IMR-90 (cell line): ENCODE measurements at places on chromosomes 7 and 10. TPM values are rescaled to one million over a fixed set of nuclear protein-coding genes. Genes with fewer than 3 reads are reported as not detected.
A peak's percentile ranks its signal among the peaks of the same experiment; 100 is the strongest.

SLC4A2 gene
- 25.3 and 29.6 TPM in 2 replicates for total RNA-seq

LAMB1 gene
- total RNA-seq, result 117 TPM in 2 replicates

MAGI2 gene
- 17.9 and 27.2 TPM in 2 replicates for total RNA-seq

VGF gene
- total RNA-seq, result 0.18 and 0.28 TPM in 2 replicates

PRDX3 gene
- total RNA-seq, result 169 and 195 TPM in 2 replicates

NUTM2E gene
- total RNA-seq, result not detected in 2 replicates

HTRA1 gene
- 23.1 and 28.5 TPM in 2 replicates for total RNA-seq

TSPAN15 gene
- total RNA-seq, result not detected in 2 replicates

GRCh38 chr10:654647-654996, 34.8 kb downstream of the DIP2C start:
- DNase-seq, result no peak

DNA sequence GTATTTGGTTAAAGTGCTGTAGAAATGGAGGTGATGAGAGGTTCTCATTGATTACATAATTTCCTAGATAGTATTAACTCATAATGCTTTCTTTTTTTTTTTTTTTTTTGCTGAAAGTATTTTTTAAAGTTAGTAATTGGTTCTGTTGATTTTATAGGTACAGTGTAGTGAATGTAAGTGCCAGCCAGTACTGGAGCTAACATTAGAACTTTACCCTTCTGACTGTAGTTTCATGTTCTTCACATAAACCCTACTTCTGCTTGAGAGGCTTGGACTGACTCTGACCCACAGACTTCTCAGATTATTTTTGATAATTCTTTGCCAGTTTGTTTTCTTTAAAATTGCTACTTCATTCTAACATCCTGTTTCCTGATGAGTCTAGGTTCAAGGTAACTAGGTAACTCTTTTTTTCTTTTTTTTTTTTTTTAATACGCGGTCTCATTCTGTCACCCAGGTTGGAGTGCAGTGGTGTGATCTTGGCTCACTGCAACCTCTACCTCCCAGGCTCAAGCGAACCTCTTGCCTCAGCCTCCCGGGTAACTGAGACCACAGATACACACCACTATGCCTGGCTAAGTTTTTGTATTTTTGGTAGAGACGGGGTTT, 92.2 kb upstream of the OIT3 start:
- DNase-seq, result no peak

- DNase-seq, result no peak
Observed at GRCh38 chr7:148567524-148567923, 23.0 kb upstream of the C7orf33 start.

- DNase-seq, result no peak
Observed at GRCh38 chr7:7554649-7555575, 11.8 kb upstream of the MIOS start.

GRCh38 chr10:84214612-84215235, 10.6 kb downstream of the LRIT2 start:
- no peak for DNase-seq

DNA sequence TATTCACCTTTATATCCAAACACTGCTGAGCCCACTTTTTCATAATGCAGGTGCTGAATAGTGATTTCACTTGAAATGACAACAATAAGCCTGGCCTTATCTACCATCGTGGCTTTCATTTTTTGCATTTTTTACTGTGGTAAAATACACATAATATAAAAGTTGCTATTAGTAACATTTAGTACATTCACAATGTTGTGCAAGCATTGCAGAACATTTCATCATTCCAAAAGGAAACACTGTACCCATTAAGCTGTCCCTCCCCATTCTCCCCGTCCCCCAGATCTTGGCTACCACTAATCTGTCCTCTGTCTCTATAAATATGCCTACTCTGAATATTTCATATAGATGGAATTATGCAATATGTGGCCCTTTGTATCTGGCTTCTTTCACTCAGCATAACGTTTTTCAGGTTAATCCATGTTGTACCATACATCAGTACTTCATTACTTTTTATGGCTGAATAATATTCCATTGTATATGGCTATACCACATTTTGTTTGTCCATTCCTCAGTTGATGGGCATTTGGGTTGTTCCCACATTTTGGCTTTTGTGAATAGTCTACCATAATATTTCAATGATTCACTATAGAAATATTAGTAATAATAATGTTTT, 68.5 kb upstream of the ARID5B start:
- DNase-seq, result peak; percentile 40

- peak; percentile 20 for DNase-seq
Observed at GRCh38 chr7:135508883-135509588, 866 bp downstream of the CNOT4 start.

GRCh38 chr10:116753759-116754158, 11.4 kb upstream of the HSPA12A start:
- peak; percentile 34 for DNase-seq

GRCh38 chr7:80967917-80968297, 49.1 kb upstream of the SEMA3C start:
- no peak for DNase-seq

DNA sequence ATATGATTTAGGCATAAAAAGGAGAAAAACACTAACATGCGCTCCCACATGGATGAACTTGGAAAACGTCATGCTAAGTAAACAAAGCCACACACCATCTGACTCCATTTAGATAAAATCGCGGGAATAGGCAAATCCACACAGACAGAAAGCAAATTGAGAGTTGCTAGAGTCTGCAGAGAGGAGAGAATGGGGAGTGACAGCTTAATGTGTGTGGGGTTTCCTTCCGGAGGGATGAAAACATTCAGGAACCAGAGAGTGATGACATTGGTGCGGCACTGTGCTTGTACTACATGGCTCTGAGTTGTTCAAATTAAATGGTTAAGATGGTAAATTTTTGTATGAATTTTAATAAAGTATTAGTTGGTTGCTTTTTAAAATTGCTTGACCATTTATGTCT, 482.9 kb upstream of the AKR1E2 start:
- DNase-seq, result no peak

DNA sequence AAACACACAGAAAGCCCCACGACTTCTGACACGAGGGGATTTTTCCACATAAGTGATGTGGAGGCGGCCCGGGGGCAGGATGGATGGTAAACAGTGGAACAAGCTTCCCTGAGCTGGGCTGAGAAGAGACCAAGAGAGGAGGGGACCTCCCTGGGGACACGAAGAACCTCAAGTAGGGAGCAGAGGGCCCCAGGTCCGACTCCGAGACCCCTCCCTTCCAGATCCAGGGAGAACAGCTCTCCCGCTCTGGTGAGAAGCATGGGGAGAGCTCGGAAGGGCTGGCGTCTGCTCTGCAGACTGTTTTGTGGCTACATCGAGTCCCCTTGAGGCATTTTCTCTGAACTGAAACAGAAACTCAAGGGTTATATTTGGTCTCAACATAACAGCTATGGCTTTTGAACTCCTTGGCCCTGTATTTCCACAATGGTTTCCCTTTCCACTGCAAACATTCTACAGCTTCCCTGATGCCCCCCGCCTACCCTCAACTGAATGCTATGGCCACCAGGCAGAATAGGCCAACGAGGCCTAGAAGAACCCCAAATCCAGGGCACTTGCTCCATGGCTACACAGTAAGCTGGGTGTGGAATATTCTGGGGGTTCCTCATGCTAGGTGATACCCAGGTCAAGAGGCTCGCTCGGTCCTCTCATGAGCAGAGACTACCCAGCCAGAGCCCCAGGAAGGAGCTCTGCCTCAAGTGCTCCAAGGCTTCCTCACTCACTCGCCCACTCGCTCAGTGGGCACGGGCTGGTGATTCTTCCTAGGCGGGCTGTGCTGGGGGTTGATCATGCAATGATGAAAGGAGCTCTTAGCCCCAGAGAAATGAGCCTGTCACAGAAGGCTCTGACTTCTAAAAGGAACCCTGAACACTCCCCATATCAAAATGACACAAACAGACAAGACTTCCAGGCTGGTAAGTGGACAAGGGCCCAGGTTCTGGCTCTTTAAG, 47.5 kb downstream of the FAM53B start:
- no peak for DNase-seq

DNA sequence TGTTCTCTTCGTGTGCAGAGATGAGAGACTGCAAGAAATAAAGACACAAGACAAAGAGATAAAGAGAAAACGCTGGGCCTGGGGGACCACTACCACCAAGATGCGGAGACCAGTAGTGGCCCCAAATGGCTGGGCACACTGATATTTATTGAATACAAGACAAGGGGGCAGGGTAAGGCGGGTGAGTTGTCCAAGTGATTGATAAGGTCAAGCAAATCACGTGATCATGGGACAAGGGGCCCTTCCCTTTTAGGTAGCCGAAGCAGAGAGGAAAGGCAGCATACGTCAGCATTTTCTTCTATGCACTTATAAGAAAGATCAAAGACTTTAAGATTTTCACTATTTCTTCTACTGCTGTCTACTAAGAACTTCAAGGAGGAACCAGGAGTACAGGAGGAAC, 762.1 kb downstream of the TNS3 start:
- DNase-seq, result no peak

GRCh38 chr10:101817337-101818118, 716 bp downstream of the OGA start:
- peak; percentile 95 for DNase-seq

DNA sequence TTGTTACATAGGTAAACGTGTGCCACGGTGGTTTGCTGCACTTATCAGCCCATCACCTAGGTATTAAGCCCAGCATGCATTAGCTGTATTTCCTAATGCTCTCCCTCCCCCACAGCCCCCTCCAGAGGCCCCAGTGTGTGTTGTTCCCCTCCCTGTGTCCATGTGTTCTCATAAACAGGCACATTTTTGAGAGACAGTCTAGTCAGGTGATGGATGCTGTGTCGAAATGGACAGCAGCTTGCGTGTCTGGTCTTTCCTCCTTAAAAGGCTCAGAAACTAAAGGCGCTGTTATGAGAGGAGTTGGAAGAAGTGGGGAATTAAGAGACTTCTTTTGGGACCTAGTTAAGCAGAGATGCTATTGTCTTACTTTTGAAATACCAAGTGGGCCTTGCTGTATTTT, 296.0 kb downstream of the BBS9 start:
- DNase-seq, result no peak

DNA sequence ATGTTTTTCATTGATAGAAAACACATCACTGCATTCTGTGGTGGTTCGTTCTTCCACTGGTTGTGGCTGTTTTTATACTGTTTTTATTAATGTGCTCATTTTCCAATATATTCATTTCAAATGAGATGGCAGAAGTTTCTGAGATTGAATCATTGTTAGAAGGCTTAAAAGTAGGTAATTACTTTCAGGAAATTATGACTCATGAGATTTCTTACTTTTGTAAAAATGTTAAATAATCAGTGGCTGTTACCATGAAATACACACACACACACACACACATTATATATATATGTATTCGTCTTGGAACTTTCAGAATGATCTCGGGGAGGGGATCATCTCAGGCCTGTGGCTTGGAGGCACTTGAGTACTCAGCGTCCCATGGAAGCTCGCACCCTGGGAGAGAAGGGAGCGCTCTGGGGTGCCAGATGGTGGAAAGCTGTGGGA, 66.1 kb downstream of the ZMYND11 start:
- DNase-seq, result peak; percentile 60

DNA sequence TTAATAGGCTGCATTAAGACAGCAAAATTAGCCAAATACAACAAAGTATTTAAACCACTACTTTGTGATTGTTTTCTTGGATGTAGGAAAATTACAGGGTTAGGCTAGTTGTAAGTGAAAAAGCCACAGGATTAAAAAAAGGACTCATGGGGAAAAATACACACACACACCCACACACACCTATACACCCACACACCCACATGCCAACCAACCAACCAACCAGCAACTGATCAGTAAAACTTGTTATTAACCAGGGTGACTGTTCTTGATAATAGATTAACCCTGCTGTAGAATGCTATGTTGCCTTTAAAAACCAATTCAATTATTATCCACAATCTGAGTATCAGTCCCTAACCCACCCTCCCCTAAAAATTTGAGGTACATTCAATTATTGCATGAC, 49.0 kb downstream of the MTPN start:
- DNase-seq, result no peak

DNA sequence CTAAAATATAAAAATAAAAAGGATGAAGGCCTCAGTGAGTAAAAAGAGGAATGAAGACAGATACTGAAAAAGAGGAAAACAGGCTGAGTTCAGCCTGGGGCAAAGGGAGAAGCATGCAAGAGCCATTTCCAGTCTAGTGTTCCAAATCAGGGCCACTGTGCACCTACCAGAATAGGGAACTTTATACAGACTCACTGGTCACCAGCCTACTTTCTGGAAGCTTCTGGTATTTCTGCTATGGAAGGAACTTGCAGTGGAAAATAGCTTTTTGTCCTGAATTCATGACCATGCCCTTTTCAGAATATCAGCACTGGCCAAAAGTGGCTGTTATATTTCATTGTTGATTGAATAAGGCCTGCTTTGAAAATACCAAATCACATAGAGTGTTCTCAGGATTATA, 28.8 kb downstream of the ABRAXAS2 start:
- DNase-seq, result no peak

DNA sequence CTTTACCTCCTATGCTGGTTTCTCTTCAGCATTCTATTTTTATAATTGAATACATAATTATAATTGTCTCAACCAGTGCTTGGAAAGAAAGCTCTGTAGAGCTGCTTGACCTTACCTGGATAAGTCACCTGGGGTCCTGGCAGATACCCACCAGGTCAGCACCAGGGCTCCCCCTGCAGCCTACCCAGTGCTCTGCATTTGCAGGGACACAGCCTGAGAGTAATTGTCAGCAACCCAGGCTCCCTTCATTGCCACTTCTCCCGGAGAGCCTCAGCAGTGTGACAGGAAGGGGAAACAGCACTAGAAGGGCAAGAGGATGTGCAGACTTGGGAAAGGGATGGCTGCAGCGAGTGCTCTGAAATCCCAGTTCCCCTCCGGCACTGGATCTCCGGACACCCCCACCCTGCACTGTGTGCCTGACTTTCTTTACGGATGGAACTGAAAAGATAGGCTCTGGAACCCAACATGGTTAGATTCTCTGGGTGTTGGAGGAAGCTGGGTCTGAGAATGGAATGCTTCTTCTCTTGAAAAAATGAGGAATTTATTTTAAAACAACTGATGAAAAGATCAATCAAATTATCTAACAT, 11.4 kb upstream of the PAX4 start:
- no peak for DNase-seq

GRCh38 chr7:68688416-68689086, 909.7 kb upstream of the AUTS2 start:
- DNase-seq, result no peak

DNA sequence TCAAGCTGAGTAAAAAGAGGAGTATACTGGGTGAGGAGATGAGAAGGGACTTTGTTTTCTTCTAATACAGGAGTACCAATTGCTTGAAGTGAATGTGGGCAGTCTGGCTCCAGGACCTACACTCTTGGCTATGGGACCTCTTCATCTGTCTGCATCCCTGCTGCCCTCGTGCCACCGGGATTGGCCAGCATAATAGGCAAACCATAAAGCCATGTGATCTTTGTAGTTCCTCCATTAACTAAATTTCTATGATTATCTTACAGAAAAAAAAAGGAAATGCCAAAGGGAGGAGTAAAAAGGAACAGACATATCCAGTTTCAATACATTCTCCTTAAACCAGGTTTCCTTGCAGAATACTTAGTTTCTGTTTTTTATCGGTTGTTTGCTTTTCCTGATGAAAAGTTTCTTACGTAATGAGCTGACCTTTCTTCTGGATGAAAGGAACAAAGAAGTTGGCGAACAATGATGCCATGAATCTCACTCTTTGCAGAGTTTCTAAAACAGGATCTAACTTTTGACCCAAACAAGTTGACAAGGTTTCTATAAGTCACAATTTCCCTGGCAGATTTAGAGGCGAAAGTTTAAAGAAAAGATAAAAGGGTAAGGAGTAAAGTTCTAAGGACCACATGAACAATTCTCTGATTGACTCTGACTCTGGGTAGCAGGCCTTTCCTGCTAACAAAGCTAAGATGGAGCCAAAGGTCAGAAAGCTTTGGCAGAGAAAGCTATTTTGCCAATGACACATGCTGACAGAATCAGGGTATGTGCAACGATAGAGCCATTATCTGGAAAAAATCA, 54.1 kb downstream of the LAMB1 start:
- peak; percentile 94 for DNase-seq
